ENCODE measurements at places on chromosomes 6 and 20.

DNA sequence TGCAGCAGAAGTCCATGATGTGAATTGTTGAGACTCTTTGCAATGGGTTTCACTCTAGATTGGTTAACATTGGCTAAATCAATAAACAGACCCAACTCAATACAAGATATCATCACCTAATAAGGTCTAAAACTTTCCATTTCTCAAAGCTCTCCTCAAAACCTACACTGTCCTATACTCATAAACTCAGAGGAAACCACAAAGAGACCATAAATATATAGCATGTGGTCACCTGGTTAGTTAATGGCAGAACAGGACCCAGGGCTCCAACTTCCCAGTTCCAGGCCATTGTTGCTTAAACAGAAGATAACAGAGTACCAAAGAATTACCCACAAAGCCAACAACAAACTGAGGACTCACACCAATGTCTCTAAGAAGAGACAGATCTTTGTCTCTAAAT, 12.0 kb downstream of the RTN4IP1 start:
- no peak for DNase-seq

DNA sequence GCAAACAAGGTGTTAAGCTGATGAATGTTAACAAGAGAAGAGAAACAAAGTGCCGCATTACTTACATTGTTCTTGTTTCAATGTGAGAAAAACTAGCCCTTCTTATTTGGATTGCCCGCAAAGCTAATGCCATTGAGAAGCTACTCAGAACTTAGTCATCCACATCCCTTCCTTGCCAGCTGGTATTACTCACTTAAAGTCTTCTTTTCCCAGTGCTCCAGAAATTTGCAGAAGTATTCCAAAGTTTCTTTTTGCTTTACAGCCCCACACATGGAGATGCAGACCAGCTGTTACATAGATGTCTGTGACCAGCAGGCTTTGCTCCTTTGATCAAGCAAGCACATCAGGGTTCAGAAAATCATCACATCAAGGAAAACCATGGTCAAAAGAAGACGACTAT, 529.0 kb downstream of the TBC1D32 start:
- no peak for DNase-seq

DNA sequence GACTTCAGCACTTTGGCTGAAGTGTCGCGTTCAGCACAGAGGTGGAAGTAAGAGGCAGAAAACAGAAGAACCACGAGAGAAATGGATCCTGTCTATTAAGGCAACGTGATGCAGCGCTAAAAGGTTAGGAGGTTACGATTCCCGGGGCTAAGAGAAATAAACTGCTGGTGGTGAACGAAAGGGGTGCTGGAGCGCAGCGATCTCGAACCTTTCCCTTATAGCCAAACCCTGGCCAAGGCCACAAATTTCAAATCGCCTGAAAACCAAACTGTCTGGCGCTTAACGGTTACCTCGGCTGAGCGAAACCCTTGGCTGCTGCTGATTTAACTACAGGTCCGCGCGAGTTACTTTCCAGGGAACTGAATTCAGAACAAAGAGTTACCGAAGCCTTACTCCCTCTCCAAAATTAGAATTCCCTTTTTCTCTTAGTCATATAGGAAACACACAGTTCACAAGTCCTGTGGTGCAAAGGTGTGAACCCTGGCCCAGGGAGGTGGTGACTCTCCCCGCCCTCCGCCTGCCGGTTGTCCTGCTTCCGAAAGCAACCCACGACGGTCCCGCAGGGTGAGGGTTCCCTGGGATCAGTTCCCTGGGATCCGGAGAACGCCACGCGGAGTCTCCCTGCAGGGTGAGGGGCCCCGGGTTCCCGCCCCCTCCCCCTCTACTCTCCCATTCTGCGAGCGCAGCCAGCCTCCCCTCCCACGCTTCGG, 1.3 kb upstream of the SLC35D3 start:
- DNase-seq: no peak

GRCh38 chr6:143110572-143110971, 49.9 kb downstream of the AIG1 start:
- DNase-seq: no peak

DNA sequence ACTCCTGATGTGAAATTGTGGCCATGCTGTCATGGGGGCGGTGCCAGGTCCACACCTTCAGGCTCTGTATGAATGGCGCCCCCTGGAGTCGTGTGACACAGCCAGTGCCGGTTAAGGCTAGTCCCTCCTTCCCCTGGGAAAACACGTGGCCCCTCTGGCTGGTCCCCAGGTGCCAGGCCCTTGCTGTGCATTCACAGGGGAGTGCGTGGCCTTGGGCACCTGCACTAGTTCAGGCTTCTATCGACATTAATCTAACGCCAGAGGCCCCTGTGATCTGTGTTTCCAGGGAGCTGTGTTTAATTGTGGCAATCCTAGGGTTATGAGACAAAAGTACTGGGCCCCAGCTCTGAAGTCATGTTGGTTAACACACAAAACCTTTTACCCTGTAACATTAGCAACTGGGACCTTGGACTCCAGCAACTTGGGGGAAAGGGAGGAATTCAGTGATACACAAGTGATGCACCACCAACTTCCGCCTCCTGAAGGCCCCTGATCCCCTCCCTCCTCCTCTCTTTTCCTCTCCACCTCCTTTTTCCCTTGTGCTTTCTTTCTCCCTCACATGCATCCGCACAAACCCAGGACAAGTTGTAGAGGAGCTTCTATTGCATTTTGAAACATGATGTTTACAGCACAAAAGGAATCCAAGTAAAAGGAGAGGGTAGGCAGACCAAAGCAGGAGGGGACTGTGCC, 74.0 kb downstream of the SSR1 start:
- DNase-seq: peak; percentile 31

DNA sequence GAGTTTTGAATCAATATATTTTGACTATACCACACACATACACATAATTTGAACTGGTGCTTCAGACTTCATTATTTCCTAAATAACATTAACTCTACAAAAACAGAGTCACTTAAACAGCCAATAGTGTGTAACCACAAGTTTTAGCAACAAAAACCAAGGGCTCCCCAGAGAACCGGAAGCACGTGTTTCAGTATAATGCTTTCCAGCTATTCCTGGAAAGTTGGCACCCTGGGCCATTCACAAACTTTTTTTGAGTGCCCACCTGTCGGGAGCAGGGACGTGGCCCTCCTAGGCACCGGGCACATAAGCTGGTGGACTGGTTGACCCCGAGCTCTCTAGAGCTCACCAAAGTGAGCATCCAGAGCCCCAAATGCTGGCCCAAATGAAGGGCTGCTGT, 1.9 kb upstream of the SLC35D3 start:
- DNase-seq: no peak
